ENCODE measurements at places on chromosomes 5 and 9.

DNA sequence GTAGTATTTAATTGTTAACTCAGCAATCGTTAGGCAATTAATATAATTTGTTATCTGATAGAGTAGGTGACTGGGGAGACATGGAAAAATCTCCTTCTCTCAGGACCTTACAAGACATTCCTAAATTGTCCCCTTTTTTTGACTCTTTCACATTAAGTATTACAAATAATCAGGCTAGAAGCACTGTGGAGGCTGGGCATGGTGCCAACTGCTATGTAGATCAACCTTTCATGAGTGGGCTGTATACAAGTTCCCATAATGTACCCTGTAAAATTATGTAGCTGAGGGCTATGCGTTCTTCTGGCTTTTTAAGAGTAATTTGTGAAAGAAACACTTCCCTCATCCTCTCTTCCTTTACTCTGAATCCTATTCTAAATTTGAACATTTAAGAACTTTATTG, 140.2 kb downstream of the NFIB start:
- no peak for DNase-seq

GRCh38 chr9:75108571-75108970, 20.3 kb downstream of the OSTF1 start:
- no peak for DNase-seq

- DNase-seq = no peak
Observed at GRCh38 chr9:99721898-99722297, 99.8 kb upstream of the NR4A3 start.

- DNase-seq = no peak
Observed at GRCh38 chr9:106653213-106653612, 209.8 kb upstream of the ZNF462 start.

DNA sequence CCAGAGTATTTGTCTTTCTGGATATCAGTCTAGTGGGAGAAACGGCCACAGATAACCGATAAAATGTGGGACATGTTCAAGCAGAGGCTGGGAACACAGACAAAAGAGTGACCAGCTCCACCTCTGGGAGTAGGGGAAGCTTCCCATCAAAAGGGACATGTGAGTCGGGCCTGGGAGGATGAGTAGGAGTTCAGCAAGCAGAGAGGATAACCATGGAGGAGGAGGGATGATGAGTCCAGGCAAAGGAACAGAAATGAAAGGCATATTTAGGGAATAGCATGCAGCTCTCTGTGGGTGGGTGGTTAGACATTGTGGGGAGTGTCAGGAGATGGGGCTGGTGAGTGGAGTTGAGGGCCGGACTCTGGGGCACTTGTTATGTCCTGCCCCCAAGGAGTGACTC, 61.5 kb downstream of the ERGIC1 start:
- DNase-seq = no peak

- DNase-seq = no peak
Observed at GRCh38 chr5:32712481-32713360, 1.6 kb downstream of the NPR3 start.

DNA sequence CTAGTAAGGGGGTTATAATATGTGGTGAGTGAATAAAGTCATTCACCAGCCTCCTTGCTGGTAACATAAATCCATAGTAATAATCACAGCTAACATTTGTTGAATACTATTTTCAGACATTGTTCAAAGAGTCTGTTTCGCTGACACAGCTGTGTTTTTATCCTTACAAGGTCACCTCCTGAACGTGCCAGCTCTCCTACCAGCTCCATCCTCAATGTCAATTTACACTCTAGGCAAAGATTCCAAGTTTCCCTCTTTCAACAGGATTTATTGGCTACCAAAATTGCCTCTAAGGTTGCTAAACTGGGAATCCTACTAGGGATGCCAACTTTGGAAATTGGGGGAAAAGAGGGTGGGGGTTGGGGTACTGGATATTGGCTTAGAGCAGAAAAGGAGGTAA, 30.7 kb upstream of the SMC5 start:
- no peak for DNase-seq

GRCh38 chr9:77534376-77535057, 113.6 kb downstream of the GNA14 start:
- DNase-seq = no peak

DNA sequence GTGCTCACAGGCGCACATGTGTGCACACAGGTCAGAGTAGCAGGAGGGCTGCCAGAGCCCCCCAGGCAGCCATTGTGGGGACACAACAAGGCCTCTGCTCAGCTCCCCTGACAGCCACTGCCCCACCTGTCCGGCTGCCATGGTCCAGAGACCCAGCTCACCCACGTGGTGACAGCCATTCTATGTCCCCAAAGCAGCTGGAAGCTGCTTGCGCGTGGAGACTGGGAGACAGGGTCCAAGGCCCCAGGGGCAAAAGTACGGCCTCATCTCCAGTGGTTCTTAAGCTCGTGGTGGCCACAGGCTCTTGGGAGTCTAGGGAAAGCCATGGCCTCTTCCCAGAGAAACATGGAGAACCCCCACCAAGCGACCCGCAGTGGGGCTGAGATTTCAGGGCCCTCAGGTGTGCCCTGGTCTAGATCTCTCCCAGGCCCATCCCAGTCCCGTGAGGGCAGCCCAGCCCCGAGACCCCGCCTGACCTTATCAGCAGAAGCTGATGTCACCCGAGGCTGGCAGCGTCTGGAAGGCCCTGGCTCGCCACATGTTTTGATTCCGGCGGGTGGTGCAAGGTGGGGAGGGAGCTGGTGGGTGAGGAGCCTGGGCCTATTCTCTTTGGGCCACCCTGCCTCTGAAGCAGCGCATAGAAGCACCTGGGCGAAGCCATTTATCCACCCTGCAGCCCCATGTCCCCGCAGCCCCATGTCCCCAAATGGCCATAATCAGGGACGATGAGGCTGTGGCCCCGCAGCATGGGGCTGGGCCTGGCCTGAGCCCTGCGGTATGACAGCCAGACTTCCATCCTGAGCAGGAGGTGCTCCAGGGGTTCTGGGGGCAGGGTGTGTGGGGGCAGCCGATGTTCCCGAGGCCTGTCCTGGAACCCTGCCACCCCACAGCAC, 31.7 kb downstream of the GLT6D1 start:
- DNase-seq = no peak

- DNase-seq = no peak
Observed at GRCh38 chr5:98846520-98846919, 73.1 kb downstream of the RGMB start.

DNA sequence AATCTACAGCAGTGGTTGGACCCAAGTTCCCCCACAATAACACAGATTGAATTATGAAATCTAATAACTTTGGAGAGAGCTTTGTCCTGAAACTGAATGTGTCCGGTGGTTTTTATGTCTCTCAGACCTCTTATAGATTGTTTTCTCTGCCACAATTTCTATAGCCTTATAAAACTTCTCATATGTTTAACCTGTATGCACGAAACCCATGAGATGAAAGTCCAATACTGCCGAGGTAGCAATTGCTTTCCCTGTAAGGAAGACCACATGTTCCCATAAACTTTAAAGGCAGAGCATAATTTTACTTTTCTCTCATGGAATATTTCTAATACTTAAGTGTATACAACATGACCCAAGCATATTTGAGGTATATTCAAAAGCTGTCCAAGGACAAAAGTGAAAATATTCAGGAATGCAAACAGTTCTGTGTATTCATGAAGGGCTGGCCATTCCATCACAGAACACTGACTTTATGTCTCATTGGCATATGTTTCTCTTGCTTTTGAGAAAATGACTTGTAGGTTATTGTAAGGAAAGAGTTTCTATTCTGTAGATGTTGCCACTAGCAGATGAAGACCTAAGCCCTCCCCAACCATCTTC, 94.4 kb upstream of the TLE4 start:
- no peak for DNase-seq

GRCh38 chr5:128637031-128637430, 99.0 kb upstream of the FBN2 start:
- no peak for DNase-seq

DNA sequence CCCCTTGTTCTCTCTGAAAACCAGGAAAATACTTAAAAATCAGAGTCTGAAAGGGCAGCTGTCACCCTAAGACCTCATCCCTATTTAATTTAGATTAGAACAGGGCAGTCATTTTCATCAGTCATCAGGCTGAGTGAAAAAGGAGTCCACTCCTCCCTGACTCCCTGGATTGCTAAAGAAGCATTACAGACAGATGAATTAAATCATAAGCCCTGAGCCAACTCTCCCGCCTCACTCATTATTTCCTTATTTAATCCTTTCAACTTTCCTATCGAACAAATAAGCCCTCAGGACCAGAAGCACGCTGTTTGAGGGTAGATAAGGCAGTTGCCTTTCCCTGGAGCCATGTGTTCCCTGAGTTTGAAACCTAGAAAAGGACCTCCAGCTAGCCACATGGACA, 201.9 kb upstream of the ANKRD55 start:
- DNase-seq = no peak

- DNase-seq = no peak
Observed at GRCh38 chr5:180088561-180088960, 17.0 kb upstream of the RNF130 start.

- no peak for DNase-seq
Observed at GRCh38 chr5:67494186-67494855, 297.7 kb upstream of the CD180 start.

- no peak for DNase-seq
Observed at GRCh38 chr9:79764374-79764773, 192.6 kb downstream of the TLE4 start.

GRCh38 chr9:128422783-128423150, 2.1 kb downstream of the CERCAM start:
- no peak for DNase-seq

- no peak for DNase-seq
Observed at GRCh38 chr5:132486318-132487094, 4.1 kb downstream of the IRF1 start.

DNA sequence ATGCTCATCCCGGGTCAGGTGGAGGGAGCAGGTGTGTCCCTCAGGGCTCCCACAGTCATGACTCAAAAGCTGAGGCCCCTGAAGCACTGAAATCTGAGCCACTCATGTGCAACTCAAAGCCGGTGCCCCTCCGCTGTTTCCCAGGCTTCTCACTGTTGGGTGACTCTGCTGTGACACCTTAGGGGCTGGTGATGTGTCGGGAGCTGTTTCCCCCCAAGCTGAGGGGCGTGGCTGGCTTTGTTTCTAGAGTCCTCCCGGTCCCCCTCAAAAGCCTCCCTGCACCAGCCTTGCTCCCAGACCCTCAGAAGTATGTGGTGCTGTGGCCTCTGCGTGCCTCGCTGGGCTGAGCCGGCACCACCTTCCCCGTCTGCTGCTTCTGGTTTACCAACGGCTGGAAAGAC, 39.7 kb downstream of the PLPP7 start:
- DNase-seq = no peak

DNA sequence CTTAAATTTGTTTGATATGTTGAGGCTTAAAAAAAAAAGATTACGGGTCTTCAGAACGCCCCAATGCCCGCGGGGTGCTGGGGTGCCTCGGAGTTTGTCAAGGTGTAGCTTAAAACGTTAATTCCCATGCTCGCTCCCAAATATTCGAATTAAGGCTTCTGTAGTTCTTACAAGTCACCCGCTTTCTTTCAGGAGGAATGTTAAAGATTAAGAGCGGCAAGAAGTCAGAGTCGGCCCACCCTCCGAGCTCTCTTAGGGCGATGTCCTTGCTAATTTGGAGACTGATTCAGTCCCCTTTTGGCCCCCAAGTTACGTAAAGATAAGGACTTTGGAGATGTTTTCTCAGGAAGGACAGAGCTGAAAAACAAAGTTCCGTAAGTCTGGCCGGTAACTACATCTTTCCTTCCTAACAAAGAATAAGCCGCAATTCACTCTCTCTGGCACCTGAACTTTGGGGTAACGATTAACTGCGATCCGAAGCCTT, 746 bp upstream of the NPM1 start:
- DNase-seq = no peak

DNA sequence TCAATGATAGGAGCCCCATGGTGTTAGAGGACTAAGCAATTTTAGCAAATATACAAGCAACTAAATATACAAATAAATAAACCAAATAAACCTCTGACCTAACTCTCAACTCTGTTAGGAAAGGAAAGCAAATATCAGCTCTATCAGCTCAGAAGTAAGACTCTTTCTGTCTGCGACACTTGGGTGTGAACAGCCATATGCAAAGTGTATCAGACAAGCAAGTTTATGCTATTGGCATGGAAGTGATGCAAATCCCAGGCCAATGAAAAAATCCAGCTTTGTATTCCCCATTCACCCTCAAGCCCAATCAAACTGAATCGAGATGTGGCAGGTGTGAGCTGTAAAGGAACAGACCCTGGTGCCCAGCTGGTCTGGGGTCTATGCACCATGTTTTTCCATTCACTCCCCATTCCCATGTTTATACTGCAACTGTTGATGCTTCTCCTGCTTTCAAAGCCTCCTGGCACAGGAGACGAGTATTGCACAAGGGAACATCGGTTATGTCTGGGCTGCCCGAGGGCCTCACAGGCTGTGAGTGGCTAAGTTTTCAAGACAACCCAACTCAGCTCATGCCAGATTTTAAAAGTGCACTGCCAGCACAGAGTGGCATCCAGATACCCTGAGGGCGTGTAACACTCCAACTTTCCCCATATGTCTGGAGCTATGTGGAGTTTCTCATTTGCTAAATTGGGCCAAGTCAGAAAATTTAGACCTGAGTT, 73.1 kb downstream of the FEM1C start:
- DNase-seq = no peak

GRCh38 chr5:322281-322941, 897 bp downstream of the AHRR start:
- DNase-seq = no peak

- no peak for DNase-seq
Observed at GRCh38 chr5:141958546-141959172, 657 bp upstream of the PCDH12 start.

DNA sequence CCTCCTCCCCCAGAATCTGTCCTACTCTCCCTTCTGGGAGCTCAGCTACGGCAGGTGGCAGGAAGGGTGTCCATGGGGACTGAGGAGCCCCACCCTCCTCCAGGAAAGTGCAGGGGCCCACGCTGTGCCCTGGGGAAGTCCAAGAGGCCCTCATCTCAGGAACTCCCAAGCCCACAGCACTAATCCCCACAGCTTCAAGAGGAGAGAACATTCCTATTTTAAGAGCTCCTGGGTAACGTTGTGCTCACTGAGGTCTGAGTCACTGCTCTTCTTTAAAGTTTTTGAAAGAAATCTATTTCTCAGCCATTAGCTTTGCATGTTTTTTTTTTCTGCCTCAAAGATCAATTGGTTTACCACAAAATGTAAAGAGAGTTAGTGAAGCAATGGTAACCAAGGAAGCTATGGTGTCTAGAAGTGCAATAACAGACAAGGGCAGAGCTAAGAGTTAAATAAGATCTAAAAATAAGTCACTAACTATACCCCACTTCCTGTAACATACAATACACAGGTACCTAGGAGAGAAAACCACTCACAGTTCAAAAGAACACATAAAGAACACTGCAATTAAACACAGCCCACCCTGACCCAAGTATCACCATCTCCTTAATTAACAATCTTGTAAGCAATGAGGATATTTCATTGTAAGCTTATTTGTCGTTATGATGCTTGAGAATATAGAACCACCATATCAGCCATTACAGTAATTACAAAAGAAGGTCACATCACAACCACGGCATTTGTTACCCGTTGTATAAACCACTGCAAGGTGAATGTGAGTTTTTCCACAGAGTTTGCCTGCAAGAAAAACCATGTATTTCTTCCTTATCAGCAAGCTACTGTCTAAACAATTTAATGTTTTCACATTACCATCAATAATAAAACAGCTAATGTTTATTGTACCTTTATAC, 382.3 kb upstream of the SLC30A5 start:
- no peak for DNase-seq

- no peak for DNase-seq
Observed at GRCh38 chr5:42759456-42759855, 2.8 kb downstream of the CCDC152 start.

Data from stimulated activated CD8-positive, alpha-beta memory T cell treated with anti-CD3 and anti-CD28 coated beads, Interleukin-15, amount 100 ng/mL, for 4 hours (primary cell).